ENCODE measurements at places on chromosomes 4 and X. TPM values are rescaled to one million over a fixed set of nuclear protein-coding genes. Genes with fewer than 3 reads are reported as not detected.

- DNase-seq, result peak; percentile 55
Measured at GRCh38 chr4:121726642-121727268, 30.0 kb upstream of the ANXA5 start.

DNA sequence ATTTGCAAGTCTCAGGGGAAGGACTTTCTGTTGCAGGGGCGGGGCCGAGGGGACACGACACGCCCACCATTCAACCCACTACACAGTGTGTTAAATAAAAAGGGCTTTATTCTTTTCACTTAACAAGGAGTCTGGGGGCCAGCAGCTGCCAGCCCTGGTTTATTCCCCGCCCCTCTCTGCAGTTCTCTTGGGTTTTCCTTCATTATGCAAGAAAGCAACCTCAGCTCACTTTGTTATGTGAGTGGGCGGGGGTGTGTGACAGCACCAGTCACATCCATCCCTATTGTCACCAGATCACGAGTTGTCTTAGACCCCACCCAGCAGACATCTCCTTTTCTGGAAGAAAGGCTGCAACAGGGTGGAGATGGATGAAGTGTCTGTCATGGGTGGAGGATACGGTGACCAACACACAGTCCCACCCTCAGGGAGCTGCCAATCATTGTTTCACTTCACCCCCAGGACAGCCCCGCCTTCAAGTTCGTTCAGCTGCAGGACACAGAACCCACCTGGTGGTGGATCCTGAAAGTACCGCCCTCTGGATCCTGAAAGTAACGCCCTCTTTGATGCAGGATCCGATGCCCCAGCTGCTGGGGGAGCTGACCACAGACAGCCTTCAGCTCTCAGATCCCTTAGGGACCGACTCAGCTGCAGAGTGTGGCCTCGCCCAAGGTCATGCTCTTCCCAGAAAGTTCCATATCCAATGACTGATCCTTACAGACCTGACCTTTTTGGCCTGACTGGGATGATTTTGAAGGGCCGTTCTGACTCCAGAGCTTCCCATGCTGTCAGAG lies 79.6 kb downstream of the SMIM20 start:
- DNase-seq, result no peak

- peak; percentile 10 for DNase-seq
Measured at GRCh38 chr4:71270901-71271300, 67.9 kb upstream of the SLC4A4 start.

- DNase-seq, result no peak
Measured at GRCh38 chrX:132955690-132956089, 2.7 kb downstream of the HS6ST2 start.

- DNase-seq, result no peak
Measured at GRCh38 chrX:153445106-153445855, 575 bp downstream of the TREX2 start.

DNA sequence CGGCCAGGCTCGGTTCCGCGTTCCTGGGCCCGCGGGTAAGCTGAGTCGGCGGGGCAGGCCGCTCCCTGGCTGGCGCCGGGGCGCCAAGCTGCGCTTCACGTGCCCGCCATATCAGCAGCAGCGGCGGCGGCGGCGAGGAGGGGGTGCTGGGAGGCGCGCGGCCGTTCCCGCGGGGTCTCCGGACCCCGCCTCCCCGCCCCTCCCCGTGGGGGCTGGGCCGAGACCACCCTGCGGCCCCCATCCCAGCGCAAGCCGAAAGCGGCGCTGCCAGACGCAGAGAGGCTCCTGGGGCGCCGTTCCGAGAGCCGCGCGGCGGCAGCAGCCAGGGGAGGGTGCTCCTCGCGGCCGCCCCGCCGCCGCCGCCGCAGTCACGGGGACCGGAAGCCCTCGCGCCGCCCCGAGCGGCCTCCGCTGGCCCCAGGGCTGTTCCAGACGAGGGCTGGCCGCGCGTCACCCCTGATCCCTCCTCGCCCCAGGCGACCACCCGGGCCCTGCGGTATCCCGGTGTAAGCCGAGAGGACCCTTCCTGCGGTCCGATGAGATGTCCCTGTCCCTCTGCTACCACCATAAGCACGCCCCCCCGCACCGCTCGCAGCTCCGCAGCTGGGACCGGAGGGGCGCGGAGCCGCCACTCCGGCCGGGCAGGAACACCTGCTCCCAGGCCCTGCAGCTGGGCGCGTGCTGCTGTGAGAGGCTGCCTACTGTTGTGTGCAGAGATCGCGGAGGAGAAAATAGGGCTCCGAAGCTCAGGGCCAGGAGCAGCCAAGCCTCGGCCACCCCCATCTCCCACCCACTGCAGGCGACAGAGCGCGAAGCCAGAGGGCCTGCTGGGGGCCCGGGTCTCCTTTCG lies 7.5 kb upstream of the BCOR start:
- DNase-seq, result no peak

GRCh38 chrX:35507701-35508100 lies 290.4 kb upstream of the MAGEB16 start:
- DNase-seq, result no peak

DNA sequence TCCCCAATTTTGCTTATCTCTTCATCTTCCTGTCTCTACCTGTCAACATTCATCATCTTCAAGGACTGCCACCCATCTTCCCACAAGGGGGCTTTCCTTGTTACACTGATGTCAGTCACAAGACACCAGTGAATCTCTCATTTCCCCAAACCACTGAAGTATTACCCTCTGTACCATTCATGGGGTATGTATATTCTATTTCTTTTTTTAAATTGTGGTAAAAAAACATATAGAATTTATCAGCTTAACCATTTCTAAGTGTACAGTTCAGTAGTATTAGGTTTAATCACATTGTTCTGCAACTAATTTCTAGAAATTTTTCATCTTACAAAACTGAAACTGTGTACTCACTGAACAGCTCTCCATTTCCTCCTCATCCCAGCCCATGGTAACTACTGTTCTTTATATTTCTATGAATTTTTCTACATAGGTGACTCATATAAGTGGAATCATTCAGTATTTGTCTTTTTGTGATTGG lies 98.6 kb downstream of the LARP7 start:
- no peak for DNase-seq

- DNase-seq, result peak; percentile 10
Measured at GRCh38 chr4:143773998-143774895, 73.8 kb upstream of the FREM3 start.

DNA sequence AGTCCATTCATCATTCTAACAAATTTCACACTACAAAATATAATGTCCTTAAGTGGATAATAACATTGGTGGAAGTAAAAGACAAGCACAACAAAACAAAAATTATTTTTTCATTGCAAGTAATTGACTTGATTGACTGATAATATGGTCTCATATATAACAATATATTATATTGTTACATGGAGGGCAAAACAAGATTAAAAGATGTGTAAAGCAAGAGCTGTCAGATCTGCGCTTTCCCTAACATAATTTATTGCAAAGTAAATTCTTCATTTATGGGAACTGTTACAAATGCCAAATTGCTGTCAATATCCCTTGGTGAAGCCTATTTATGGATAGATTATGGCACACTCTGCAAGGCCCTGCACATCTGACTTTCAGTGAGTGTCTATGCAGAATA lies 233.6 kb downstream of the PCDH7 start:
- no peak for DNase-seq

The ALAS2 gene
- polyA plus RNA-seq, result not detected

The RNF212 gene
- 4.2 TPM for polyA plus RNA-seq

The TBC1D8B gene
- 0.50 TPM for polyA plus RNA-seq

The ABCG2 gene
- 1.4 TPM for polyA plus RNA-seq

The LGI2 gene
- polyA plus RNA-seq, result not detected
